ENCODE measurements at places on chromosomes 16 and 17. TPM values are rescaled to one million over a fixed set of nuclear protein-coding genes. Genes with fewer than 3 reads are reported as not detected.

DNA sequence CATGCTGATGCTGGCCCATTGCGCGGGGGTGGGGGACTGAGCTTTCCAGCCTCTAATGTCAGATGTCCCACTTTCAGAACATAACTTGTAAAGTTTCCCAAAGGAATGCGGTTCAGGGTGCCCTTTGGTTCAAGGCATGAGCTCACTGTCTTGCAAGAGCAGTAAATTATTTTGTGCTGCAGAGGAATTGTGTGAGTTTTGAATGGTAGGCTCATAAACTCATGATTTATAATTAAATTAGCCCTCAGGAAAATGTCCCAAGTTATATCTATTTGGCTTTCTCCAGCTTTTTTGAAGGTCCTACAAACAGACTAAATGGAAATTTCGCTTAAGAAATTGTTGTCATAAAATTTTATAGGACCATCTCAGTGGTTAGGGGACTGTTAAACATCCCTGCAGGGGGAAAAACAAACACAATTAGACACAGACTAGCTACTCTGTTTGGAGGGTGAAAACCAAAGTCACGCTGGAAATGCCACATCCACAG is 321.8 kb downstream of the HS3ST3B1 start:
- DNase-seq: peak; percentile 11

Gene SPDYE4
- polyA plus RNA-seq: 0.18 TPM

GRCh38 chr17:75010683-75011400 is 1.6 kb upstream of the MRPL58 start:
- no peak for DNase-seq

Gene NPIPB9
- 2.0 TPM for polyA plus RNA-seq

- no peak for DNase-seq
These were observed 43.0 kb upstream of the CDH8 start for GRCh38 chr16:62079236-62079635.

- DNase-seq: no peak
These were observed 49.2 kb downstream of the GOSR1 start for GRCh38 chr17:30526401-30526800.

Gene AGRP
- not detected for polyA plus RNA-seq

- no peak for DNase-seq
These were observed 8.3 kb downstream of the TEX2 start for GRCh38 chr17:64254755-64255154.

GRCh38 chr17:32502710-32503109 is 15.9 kb downstream of the CDK5R1 start:
- no peak for DNase-seq

- DNase-seq: no peak
These were observed 559 bp downstream of the MVD start for GRCh38 chr16:88662222-88662842.

DNA sequence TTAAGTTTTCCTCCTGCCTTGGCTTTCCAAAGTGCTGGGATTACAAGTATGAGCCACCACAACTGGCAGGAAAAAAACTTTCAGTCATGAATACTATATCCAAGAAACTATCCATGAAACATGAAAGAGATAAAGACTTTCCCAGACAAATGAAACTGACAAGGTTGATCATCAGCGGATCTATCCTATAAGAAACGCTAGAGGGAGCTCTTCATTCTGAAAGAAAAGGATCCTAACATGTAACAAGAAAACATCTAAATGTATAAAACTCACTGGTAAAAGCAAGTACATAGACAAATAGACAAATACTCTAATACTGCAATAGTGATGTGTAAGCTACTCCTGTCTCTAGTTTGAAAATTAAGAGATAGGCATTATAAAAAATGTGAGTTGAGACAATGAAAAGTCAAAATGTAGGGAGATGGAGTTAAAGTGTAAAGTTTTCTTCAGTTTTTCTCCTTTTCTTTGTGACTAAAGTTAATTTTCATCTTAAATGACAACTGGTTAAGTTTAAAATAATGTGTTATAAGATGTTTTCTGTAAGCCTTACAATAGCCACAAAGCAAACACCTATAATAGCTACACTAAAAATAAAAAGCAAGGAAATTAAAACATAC is 79.6 kb upstream of the TEKT1 start:
- DNase-seq: no peak

DNA sequence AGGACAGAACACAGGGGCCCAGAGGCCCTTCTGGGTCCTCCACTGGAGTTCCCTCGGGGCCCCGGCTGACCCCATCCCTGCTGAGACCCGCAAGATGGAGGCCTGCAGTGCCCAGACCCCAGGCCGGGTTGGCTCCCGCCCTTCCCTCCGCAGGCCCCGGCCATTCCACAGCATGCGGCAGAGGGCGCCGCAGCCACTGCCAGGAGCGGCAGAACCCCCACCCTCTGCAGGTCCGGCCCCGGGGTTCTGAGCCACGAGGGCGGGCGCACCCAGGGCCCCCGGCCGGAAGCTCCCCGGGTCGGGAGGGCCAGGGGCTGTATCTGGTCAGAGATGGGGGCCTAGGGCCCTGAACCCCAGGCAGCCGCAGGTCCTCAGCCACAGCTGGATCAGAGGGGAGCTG is 2.4 kb upstream of the PERCC1 start:
- DNase-seq: no peak

GRCh38 chr17:14211801-14212200 is 24.9 kb downstream of the CDRT15 start:
- DNase-seq: no peak

- no peak for DNase-seq
These were observed 26.0 kb downstream of the MSI2 start for GRCh38 chr17:57282296-57282695.

DNA sequence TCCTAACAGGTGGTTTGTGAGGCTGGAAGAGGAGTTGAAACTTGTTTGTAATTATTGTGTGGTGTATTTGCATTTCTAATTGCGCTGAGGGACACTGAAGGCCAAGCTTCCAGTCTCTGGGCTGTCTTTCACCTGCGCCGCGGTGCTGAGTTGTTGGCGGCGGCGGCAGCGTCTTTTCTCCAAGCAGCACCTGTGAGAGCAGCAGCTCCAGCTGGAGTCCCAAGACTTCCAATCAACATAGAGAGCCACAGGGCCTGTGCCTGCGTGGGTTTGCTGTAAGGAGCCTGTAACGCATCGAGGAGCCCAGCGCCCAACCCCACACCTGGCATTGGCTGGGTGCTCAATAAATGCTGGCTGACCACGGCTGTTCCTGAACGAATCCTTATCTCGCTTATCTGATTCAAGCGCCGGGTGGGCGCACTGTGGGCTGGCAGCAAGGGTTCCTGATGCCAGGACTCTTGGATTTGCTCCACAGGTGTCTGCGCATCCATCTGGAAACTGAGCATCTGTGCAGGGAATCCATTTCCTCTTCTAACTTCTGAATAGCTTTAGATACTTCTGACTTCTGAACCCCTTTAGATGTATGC is 138.1 kb downstream of the ASIC2 start:
- DNase-seq: no peak

- no peak for DNase-seq
These were observed 107.2 kb upstream of the FOXF1 start for GRCh38 chr16:86403085-86403484.

- DNase-seq: no peak
These were observed 545.5 kb downstream of the TMEM114 start for GRCh38 chr16:8044796-8045195.

Gene DPEP3
- polyA plus RNA-seq: 0.06 TPM

GRCh38 chr17:79778504-79779083 is 646 bp downstream of the CBX2 start:
- no peak for DNase-seq

Gene CDK5RAP3
- 153 TPM for polyA plus RNA-seq

DNA sequence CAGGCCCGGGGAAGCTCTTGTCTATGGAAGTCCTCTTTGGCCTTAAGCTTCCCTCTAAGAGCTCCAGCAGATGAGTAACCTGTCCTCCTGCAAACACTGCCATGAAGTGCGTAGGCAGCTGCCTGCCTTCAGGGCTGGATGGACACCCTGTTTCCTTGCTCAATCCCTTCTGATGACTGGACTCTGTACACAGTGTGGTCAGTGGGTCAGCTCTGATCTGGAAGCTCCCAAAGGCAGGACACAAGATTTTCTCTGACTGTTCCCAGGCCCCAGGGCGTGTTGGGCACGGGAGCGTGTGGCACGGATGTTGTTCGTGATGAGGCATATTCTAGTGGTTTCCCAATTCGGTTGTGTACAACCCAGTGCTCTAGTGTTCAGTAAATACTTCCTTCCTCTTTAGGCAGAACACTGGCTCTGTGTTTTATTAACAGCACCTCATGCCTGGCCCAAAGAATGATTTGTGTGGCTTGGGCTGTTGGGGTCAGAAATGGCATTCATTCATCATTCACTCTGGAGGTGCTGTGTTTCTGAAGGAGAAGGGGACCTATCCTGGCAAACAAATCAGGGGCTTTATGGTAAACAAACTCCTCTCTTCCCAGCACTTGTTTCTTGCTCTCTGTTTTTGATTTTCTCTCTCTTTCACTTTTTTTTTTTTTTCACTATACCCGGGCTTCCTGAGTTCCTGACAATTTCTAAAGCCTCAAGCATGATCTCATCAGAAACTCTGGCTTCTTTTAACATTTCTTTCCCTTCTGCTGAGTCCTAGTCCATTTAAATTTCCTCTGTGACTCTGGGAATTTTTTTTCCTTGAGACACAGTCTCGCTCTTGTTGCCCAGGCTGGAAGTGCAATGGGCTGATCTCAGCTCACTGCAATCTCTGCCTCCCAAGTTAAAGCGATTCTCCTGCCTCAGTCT is 12.0 kb upstream of the RNF157 start:
- no peak for DNase-seq

DNA sequence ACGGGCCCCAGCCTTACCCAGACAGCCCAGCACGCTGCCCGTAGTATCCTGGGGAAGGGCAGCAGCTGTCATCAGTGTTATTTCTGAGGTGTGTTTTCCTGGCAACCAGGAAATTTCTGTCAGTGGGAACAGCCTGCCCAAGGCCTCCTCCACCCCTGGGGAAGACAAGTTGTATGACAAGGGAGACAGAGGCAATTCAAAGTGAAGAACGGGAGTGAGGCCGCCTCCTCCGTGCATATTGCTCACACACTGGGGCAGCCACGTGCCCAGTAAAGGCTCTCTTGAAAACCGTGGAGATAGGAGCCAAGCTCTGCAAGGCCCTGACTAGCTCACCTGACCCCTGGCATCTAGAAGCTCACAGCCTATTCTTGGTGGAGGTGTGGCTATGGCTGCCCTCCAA is 57.6 kb downstream of the RAI1 start:
- DNase-seq: no peak

DNA sequence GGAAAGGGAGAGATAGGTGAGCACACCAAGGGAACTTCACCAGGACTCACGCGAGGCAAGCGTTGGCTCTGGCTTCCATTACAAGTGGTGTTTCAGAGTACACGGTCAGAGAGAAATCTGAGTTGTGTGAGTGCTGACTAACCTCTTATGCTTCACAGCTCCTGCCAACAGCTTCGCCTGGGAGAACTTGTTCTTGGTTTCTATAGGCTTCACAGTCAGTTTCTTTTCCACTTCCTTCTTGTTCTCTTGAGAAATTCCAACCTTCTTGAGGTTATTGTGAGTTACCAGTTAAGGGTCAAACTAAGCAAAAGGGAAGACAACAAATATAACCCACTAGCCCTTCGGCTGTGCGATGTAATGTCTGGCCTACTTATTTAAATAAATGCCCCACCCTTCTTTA is 18.9 kb downstream of the PSME3IP1 start:
- DNase-seq: no peak

- DNase-seq: no peak
These were observed 240.3 kb downstream of the ZNF423 start for GRCh38 chr16:49615576-49615975.

GRCh38 chr16:69626256-69626655 is 60.5 kb downstream of the NFAT5 start:
- DNase-seq: no peak

Gene EPX
- 0.80 TPM for polyA plus RNA-seq

Gene OTOP3
- polyA plus RNA-seq: not detected

Gene SEZ6L2
- 12.0 TPM for polyA plus RNA-seq

- no peak for DNase-seq
These were observed 88.6 kb upstream of the NKD1 start for GRCh38 chr16:50459496-50460080.

DNA sequence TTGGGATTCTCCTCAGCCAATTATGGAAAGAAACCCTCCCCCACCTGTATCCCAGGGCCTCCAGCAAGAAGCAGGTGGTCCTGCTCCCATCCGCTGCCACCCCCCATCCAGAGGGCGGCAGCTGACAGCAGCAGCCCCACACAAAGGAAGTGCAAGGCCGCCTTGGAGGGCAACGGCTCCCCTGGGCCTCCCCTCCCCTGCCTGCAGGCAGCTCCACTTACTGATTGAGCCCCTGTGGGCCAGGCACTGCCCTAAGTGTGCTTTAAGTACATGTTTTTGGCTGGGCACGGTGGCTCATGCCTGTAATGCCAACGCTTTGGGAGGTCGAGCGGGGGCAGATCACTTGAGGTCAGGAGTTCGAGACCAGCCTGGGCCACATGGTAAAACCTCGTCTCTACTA is 257.6 kb downstream of the PARN start:
- DNase-seq: no peak

DNA sequence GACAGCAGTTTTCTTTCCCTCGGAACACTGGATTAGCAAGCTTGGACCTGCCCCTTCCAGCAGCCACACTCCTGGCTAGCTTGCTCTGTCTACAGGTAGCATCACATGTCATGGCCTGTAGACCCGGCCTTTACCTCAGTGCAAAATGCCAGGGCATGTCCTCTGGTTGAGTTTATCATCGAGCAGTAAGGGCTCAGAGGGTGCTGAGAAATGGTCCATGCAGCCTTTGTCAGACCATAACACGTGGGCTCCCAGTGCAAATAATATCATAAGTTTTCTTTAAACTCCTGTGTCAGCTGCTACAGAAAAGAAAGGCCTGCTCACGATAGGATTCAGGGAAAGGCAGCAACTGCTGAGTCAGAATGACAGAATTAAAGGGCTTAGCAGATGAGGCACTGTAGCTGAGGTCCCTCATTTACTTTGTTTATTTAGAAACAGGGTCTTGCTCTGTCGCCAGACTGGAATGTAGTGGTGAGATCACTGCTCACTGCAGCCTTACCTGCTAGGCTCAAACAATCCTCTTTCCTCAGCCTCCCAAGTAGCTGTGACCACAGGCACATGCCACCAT is 8.0 kb upstream of the GNA13 start:
- DNase-seq: no peak

Gene CALB2
- 0.82 TPM for polyA plus RNA-seq

DNA sequence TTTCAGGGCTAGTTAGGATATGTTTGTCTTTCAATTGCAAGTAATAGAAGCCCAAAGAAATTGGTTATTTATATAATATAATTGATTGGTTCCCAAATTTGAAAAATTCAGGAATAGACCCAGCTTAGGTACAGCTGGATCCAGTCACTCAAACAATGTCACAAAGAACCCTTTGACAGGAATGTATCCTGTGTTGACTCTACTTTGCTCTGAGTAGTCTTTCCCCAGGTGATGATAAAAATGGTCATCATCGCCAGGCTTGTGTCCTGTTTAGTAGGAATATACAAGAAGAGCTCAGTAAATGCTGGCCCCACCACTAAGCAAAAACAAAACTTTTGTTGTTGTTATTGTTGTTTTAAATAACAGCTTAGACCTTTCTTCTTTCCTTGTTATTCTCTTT is 35.0 kb downstream of the MAPT start:
- no peak for DNase-seq

DNA sequence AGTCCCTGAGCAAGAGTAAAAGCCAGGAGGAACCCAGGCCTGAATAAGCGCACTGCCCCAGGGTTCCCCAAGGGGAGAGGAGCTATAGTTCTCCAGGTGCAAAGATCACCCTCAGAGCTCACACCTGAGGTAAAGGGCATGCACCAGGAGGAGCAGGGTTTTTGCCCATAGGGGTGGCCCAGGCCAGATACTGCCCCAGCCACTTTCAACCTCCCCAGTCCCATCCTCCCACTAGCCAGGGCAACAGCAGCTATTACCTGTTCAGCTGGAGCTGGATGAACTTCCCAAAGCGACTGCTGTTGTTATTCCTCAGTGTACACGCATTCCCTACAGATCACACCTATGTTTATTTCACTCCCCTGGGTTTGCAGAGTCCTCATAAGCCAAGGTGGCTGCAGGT is 19.8 kb downstream of the MYO19 start:
- no peak for DNase-seq

Gene GPRC5C
- polyA plus RNA-seq: 145 TPM

Gene KRTAP2-3
- not detected for polyA plus RNA-seq
